ENCODE measurements at places on chromosomes 2 and 18.

GRCh38 chr2:176088937-176089842, 3.3 kb upstream of the HOXD13 start:
- no peak for DNase-seq

DNA sequence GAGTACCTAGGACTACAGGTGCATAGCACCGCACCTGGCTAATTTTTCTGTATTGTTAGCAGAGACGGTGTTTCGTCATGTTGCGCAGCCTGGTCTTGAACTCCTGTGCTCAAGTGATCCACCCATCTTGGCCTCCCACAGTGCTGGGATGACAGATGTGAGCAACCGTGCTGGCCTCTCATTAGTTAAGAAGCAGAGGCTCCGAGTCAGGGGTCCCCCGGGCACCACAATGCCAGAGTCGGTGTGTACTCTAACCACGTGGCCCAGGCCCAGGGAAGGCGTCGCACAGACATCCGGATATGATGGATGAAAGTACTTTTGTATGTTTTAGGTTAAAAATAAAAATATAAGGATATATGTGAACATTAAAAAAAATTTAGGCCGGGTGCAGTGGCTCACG, 28.3 kb upstream of the HPCAL1 start:
- DNase-seq: no peak

DNA sequence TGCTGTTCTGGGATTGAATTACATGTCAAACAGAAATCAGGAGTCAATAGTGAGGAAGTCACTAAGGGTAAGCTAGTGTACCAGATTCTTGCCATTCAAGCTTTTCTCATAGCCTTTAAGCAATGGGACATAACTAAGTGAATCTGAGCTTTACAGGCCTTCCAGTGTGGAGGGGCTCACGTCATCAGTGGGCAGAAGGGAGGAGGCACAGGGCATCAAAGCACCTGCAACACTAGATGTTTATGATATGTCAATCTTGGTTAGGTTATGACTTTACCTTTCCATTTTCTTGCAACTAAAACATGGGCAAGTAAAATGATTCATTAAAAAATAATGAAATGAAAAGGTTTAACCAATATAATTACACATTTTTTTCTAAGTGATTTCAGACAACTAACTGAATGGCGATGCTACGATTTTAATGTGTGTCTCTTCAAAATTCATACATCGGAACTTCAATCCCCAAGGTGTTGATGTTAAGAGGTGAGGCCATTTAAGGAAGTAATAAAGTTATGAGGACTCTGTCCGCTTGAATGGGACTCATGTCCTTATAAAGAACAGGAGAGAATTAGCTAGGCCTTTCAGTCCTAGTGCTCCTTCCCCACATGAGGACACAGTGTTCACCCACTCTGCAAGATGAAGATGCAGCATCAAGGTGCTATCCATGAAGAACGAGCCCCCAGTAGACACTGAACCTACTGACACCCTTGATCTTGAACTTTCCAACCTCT, 1169.2 kb upstream of the NXPH2 start:
- DNase-seq: no peak

- DNase-seq: no peak
Observed at GRCh38 chr2:66805016-66805865, 370.3 kb downstream of the MEIS1 start.

DNA sequence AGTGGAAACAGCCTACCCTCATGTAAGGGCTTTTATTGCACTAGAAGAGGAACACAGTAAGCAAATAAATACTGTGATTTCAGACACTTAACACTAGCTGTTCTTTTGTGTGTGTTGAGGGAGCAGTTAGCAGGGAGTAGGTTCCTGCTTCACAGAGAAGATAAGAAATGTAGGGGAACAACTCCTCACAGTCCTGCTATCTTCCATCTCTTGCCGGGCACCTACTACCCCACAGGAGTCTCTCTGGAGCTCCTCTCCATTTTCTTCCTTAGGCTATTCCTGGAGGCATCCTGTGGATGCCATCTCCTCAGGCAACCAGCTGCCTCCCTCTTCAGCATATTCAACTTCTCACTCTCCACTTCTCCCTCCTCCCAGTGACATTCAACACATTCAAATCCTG, 145.0 kb downstream of the SRBD1 start:
- DNase-seq: no peak

GRCh38 chr2:28628506-28628905, 123.1 kb upstream of the PPP1CB start:
- no peak for DNase-seq
